ENCODE measurements at places on chromosomes 2 and 18. TPM values are rescaled to one million over a fixed set of nuclear protein-coding genes. Genes with fewer than 3 reads are reported as not detected.

GRCh38 chr2:134200036-134200618, 53.7 kb upstream of the MGAT5 start:
- no peak overlapping the region for H3K4me3 ChIP-seq
- no peak for DNase-seq
- no peaks in the 10 kb centered on the region for H3K36me3 ChIP-seq
- peaks cover 68% of the 10 kb centered on the region for H3K4me1 ChIP-seq
- peak overlapping the region; percentile 20 for H3K27ac ChIP-seq

GRCh38 chr2:167424221-167424620, 535.9 kb downstream of the XIRP2 start:
- no peak overlapping the region for H3K27ac ChIP-seq
- no peaks in the 10 kb centered on the region for H3K4me1 ChIP-seq
- H3K36me3 ChIP-seq, result no peaks in the 10 kb centered on the region
- H3K4me3 ChIP-seq, result no peak overlapping the region
- no peak for DNase-seq

DNA sequence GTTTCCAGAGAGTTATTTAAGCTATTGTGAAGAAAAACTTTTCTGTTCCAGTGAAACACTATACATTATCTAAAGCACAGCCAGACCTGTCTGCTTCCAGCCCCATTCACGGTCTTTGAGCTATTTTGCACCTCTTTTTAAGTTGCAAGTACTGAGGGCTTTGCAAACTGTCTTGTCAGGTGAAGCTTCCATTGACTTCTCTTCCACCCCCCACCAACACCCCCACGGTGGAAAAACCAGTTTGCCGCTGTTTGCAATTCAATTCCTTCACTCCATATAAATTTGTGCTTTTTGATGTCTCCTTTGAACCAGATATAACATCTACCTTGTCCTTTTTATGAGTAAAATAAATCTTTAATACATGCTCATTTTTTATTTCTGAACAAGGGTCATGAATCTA, 15.7 kb downstream of the B3GNT7 start:
- DNase-seq, result no peak
- peaks cover 11% of the 10 kb centered on the region for H3K4me1 ChIP-seq
- H3K27ac ChIP-seq, result no peak overlapping the region
- H3K4me3 ChIP-seq, result no peak overlapping the region
- no peaks in the 10 kb centered on the region for H3K36me3 ChIP-seq

Gene RTP5
- not detected for total RNA-seq

Gene TTN
- 1,330 TPM for total RNA-seq

Gene IKZF2
- 6.5 TPM for total RNA-seq

Gene ANKRD30B
- not detected for total RNA-seq
